ENCODE measurements at places on chromosomes 7 and 10.

DNA sequence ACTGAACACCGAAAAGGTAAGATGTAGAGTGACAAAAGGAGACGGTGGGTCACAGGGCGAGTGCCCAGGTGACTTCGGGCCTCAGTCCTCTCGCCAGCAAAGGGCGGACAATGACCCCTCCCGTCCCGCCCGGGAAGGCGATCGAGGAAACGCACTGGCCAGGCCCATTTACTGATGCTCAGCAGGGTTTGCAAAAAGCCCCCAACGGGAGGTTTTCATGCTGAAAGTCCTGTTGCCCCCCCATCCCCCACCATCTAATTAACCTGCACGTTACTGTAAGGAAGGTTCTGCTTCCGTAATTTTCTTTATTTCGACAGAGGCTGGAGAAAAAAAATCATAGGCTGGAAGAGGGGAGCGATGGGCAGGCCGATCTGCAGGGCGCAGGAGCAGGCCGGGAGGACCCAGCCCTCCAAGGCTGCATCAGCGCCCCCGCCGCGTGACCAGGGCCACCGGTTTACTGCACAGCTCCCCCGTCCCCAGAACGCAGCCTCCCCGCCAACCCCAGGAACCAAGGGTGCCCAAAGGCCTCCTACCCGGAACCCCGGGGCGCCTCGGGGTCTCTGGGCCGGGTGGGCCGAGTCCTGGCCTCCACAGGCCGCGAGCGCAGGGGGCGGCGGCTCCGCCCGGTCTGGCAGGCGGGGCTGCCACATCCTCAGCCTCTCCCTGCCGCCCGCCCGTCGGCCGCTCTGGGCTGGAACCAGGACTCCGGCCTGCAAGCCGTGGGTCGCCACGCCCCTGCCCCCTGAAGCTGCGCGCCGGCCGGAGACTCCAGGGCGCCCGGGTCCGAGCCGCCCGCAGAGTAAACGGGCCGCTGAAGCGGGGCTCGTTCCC, 613 bp downstream of the OAT start:
- peak; percentile 50 for DNase-seq

DNA sequence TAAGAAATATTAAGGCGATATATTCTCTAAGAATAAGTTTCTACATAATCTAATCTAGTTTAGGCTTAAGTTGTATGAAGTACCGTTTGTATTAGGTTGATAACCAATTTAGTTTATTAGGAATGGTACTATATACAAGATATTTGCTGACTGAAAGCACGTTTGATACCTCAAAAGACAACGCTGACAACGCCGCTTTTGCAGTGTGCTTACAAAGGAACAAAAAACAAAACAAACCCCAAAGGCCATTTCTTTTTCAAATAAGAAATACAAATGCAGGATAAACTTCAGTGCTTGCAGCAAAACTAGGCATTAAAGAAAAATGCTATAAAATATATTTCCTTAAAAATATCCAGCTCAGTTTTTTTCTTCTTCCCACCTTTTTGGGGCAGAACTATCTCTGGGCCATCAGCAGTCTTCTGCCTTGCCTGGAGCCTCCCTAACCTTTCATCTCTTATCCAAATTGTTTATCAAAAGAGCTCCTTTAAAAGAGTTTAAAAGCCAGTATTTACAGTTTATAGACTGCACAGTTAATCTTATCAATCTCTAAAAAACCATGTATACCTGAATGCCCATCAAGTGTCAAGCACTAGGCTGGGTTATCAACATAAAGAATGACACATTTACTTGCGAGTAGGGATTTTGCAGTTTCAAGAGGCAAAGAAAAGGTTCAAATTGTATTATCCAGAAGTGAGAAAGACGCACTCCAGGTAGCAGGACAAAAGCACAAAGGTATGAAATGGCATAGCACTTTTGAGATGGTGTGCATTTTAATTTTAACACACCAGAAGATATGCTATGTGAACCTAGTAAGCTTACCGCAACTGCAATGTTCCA, 4.1 kb upstream of the KMT2E start:
- no peak for DNase-seq

DNA sequence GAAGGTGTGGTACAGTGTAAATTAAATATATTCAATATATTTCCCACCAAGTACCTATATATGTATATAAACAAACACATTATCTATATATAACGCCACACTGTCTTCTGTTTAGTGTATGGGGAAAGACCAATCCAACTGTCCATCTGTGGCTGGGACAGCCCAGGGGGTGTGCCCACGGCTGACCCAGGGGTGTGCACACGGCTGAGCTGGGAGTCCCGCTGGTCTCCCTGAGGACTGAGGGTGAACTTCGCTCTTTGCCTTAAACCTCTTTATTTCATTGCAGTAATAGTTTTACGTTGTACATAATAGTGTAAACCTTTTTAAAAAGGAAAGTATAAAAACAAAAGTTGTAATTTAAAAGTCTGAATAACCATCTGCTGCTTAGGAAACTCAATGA, 6.3 kb downstream of the EN2 start:
- DNase-seq = no peak

DNA sequence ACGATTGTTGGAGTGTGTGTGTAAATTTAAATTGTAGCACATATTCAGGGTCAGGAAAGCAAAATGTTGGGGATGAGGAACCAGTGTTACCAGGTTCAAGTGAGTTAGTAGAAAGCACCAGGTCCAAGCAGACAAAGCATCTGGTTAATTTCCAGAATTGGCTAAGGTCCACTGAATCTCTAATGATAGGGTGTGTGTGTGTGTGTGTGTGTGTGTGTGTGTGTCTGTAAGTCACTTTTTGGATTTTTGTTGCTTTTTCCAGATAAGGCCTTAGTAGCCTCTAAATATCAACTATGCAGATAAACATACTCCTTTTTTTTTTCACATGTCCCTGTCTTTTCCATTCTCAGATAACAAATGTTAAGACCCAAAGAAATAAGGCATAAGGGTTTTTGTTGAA, 36.6 kb upstream of the FMC1 start:
- no peak for DNase-seq

All from kidney capillary endothelial cell (primary cell).